Activated gamma-delta T cell treated with Interleukin-2 at 50 U/mL for 16 hours (primary cell): ENCODE measurements at places on chromosomes 12 and 14.
A peak's percentile ranks its signal among the peaks of the same experiment; 100 is the strongest.

GRCh38 chr12:105330283-105330930, at the start of gene C12orf75:
Gene C12orf75, plus strand, starts transcription at chr12:105330691. Its CDS starts 201 bp downstream, at chr12:105330892.
- DNase-seq, result peak; percentile 83

GRCh38 chr12:54306925-54307741, 6.3 kb upstream of the NFE2 start:
- no peak for DNase-seq

- DNase-seq, result no peak
Observed at GRCh38 chr12:62261876-62262517, 1.8 kb downstream of the USP15 start.

DNA sequence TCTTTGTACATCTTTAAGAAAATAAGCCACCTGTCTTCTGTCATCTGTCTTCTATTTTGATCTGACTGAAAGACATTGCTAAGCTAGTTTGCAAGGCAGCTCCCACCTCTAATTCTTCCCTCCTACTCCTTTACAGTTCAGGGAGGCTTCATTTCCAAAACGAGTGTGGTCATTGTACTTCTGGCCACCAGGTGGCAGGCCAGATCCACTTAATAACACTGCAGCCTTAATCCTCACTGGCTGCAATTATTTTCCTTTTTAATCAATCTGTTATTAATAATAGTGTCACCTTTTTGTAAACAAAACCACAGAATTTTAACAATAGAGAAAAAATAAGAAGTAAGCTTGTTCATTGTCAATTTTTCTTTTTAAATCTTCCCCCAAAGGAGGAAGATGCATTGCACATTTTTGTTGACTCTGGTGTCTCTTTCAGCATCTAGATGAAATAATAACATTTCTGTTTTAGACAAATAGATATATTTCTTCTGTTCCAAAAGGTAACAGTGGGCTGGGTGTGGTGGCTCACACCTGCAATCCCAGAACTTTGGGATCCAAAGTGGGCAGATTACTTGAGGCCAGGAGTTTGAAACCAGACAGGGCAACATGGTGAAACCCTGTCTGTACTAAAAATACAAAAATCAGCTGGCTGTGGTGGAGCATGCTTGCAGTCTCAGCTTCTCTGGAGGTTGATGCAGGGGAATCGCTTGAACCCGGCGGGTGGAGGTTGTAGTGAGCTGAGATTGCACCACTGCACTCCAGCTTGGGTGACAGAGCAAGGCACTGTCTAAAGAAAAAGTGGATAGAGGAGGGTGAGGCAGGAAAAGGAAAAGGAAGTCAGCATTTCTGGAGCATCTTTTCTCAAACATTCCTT, 23.3 kb downstream of the GABARAPL1 start:
- DNase-seq, result peak; percentile 42

GRCh38 chr14:35155962-35156361, 33.6 kb downstream of the PRORP start:
- no peak for DNase-seq

GRCh38 chr14:62557416-62557815, 487.8 kb downstream of the KCNH5 start:
- no peak for DNase-seq
